ENCODE measurements at places on chromosomes 2 and 18.

DNA sequence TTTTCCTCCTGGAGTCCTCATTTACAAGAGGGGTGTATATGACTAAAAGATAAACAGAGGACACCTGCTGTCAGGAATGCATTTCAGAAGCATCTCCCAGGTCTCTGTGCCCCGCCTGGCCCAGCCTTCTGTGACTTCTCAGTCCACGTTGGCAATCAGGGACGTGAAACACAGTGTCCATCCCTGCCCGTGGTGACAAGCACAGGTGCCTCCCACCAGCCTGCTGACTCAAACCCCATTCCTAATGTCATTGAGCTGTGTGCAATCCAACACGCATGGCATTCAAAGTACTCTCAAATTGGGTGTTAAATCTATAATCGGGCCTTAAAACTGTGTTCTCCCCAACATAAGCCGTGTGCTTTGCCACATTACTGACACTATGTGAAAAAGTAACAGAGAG is 343.2 kb downstream of the EIPR1 start:
- DNase-seq = no peak

GRCh38 chr2:136226903-136227302 is 109.0 kb upstream of the CXCR4 start:
- no peak for DNase-seq

DNA sequence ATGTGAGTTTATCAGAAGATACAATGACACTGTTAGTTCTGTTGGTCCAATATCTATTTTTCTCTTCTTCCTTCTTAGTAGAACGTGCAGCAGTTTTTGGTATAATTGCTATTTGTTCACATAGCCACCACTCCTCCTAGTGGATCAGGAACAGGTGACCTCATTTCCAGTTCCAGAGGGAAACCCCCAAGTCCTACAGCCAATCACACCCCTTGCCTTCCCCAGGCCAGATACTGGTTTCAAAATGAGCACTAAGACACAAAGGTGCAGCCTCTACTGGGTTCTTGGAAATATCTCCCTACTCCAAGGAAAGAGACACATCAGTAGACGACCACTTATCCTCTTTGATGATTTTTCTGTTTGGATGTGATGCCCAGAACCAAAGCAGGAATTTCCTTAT is 103.2 kb downstream of the TCF4 start:
- no peak for DNase-seq

- DNase-seq = no peak
Observed at GRCh38 chr2:221202431-221202830, 369.7 kb downstream of the EPHA4 start.

- DNase-seq = no peak
Observed at GRCh38 chr2:47062681-47063537, 92.2 kb downstream of the STPG4 start.

DNA sequence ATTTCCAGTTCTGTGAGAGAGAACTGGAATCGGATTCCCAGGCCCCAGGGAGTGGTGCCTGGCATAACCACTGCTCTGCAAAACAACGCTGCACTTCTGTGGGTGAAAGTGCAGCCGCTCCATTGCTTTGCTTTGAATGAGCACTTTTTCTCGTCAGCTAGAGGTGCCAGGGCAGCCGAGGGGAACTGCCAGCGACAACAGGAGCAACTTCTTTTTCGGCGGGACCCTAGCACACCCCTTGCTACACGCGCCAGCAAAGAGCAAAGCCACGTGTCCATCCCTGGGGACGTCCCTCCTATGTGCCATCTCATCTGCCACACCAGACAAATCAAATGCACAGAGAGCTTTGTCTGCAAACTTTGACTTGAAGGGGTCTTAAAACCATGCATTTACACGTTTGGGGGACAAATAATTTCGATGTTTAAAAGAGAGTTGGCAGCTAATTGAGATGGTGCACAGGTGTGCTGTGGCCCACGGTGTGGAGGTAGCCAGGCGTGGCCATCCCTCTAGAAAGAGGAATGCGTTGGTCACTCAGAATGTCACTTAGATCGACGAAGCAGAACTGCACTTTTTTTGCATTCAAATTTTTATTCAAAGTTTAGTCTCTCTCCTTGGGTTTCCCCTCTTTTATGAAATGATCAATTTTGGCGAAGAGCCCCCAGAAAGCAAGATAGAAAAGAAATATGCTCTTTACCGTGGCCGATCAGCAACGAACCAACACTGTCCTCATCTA is 151.8 kb downstream of the MBP start:
- DNase-seq = no peak

GRCh38 chr2:158315000-158315399 is 141.6 kb downstream of the CCDC148 start:
- no peak for DNase-seq

DNA sequence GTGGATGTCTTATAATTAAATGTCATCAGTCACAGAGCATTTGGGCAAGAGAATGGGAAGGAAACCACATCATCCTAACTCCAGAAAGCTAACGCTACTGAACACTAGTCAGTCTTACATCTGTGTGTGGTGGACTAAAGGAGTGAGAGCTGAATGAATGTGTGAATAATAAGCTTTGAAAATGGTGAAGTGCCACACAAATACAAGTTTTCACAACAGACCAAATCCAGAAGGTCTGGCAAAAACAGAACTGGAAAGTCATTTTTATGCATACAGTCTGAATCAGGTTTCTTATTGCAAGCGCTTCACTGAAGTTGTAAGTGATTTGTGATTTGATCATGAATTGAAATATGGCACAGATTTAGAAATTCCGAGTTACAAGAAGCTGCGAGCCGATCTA is 175.7 kb downstream of the ZNF516 start:
- DNase-seq = no peak

DNA sequence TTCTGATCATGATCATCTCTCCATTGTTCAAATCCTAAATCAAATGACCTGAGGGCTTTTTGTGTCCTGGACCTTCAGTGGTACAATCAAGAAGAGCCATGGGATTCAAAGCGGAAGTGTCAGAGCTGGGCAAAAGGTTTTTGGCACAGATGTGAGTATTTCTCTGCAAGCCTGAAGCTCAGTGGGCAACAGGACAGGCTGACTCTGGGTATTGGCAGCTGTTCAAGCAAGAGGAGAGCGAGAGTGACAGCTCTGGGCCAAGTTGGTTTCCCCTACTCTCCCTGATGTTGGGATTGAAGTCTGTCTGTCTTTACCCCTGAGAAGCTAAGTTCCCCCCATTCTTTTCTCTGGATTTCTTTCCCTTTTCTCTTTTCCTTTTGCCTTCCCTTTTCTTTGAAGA is 33.3 kb downstream of the DSEL start:
- no peak for DNase-seq

DNA sequence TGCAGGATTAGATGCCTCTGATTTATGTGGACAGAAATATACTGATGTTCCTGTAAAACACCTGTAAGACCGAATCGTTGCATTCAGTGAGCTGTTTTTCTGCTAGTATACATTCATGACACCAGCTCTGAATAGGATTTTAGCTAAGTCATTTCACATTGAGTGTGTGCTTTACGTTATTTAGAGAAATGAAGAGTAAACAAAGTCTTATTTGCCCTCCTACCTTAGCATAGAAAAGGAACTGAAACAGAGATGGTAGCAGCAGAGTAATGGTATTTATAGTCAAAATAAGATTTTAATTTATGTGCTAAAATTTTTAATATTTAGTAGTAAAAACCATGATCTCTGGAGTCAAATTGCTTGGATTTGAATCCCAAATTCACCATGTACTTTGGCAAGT is 168.0 kb downstream of the CERS6 start:
- DNase-seq = no peak
